ENCODE measurements at places on chromosomes 13 and 19.

DNA sequence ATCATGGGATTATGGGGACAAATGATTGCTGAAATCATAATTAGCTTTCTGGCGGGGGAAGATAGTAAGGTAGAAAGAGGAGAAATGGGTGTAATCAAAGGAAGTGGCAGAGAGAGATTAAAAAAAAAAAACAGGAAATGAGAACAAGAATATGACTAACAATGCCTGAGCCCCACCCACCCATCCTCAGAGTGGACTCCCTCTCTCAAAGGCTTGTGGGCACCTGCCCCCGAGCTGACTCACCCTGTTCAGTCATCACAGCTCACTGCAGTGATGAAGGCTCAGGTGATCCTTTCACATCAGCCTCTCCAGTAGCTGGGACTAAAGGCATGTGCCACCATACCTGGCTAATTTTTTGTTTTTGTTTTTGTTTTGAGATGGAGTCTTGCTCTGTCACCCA, 26.4 kb upstream of the TPT1 start:
- DNase-seq = peak; percentile 79

DNA sequence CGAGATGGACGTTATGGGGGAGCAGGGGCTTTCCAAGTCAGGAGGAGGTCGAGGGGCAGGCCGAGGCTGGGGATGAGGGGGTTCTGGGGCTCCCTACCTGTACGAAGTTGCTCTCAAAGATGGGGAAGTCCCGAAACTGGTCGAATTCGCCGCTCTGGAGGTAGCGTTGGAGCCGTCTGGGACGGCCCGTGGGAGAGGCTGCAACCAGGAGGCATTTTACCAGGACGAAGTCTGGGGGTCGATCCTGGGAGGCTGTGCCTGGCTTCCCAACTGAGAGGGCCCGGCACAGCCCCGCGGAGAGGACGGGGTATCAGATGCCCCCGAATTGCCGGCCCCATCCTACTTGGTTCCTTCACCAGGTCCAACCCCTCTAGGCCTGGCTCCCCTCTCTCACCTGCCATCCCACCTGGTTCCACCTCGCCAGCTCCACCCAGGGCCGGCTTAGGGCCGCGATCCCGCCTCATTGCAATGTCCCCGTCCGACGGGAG, 527 bp upstream of the EMC10 start:
- no peak for DNase-seq

GRCh38 chr13:29484796-29485195, 110.7 kb downstream of the SLC7A1 start:
- DNase-seq = no peak

- no peak for DNase-seq
Observed at GRCh38 chr13:20058476-20058875, 99.9 kb downstream of the ZMYM2 start.

DNA sequence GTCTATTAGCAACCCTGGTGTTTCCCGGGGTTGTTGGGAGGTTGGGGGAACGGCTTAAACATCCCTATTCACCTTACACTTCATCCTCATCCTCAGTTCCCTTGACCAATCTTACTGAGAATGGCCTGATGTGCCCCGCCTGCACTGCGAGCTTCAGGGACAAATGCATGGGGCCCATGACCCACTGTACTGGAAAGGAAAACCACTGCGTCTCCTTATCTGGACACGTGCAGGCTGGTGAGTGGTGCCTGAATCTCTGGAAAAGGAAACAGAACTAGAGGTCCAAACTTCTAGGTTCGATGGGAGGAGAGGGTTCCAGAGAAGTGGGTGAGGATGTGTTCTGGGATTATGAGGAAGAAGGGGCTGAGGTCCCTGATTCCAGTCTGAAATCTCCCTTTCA, 5.9 kb downstream of the PINLYP start:
- no peak for DNase-seq

GRCh38 chr13:100673713-100674571, 653 bp downstream of the TMTC4 start:
- DNase-seq = peak; percentile 92

- no peak for DNase-seq
Observed at GRCh38 chr13:72508392-72508791, 219.0 kb downstream of the MZT1 start.

DNA sequence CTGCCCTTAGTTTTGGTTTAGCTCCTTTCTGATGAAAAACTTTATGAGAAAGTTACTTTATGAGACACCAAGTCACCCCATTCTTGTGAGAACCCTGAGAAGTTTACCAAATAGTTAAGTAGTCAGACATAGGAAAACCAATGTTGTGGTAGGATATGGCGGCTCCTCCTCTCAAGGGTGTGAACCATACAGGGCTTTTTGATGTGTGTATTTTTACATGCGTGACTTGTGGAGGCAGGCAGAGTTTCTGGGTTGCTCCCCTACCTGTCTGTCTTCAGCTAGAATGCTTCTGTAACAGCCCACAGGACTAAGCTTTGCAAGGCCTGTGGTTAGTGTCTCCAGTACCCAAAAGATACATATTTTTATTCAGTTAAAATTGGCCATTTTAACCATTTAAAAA, 18.3 kb downstream of the UBAC2 start:
- no peak for DNase-seq

DNA sequence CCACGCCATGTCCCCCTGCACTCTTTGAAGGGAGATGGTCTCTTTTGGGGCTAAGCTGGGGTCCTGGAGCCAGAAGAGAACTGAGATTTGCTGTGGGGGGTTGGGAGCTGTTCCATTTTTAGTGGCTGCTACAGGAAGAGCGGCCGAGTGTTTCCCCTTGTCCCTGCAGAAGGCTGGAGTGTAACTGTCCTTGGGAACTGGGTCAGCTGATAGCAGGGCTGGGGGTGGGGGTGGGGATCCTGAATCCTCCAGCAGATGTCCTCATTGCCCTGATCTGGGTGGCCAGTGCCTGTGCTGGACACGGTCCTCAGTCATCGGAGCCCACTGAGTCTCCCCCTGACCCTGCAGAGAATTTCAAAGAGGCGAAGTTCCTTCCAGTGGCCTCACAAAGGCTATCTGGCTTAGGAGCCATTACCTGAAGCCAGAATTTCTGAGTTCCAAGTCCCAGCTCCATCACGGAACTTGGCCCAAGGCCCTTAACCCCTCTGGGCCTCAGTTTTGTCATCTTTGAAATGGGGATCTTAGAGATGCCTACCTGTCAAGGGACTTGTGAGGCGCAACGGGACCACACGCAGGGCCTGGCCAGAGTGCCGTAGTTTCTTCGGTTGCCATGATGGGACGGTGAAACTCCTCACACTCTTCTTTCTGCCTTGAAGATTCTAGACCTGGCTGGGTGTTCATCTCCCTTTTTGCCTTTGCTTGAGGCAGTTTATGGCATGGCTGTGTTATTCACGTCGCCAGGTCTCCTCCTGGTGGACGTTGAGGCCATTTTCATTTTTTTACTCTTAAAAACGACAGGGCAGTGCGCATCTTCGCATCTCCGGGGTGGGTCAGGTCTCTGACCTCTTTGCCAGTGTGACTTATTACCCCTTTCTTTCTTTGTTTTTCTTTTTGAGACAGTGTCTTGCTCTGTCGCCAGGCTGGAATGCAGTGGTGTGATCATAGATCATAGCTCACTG, 51.9 kb downstream of the DNM2 start:
- DNase-seq = peak; percentile 31

GRCh38 chr19:7751157-7751783, 3.9 kb upstream of the CD209 start:
- DNase-seq = peak; percentile 4

GRCh38 chr19:18319591-18320135, 3.2 kb downstream of the LSM4 start:
- DNase-seq = no peak
